ENCODE measurements at places on chromosomes 5 and 9. TPM values are rescaled to one million over a fixed set of nuclear protein-coding genes. Genes with fewer than 3 reads are reported as not detected.

Gene SLC25A2
- total RNA-seq, result not detected

GRCh38 chr5:175447571-175447970 is 3.6 kb upstream of the DRD1 start:
- no peak for DNase-seq

- DNase-seq, result no peak
Measured at GRCh38 chr5:134777366-134777765, 18.8 kb downstream of the DDX46 start.

GRCh38 chr5:173625673-173626504 is 9.4 kb upstream of the BOD1 start:
- DNase-seq, result no peak

DNA sequence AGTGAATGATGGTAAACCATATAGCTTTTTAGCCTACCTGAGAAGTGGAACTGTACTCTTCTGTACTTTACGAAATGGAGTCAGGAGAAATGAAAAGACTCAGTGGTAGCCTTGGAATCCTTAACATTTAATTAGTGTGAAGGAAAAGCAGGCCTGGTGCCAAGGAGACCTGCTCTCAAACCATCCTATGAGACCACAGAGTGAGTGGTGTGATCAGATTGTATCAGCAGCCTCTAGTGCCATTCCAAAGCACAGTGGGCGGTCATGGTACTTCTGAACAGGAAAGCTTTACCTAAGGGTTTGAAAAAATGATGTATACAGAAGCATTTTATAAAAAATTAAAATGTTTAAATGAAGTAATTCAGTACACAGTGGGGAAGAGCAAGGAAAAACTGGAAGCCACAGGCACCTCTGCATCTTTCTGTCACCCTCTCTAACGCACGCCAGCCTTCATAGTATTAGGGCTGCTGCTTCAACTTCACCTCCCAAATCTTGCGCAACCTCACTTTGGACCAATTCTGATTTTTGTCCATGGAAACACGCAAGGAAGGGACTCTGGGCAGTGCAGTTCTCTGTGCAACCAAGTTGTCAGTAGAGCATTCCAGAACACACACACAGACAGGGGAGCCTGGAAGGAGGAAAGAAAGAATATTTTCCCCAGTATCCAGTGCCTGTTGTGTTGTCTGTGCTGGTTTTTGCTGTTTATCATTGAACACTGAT is 203.7 kb downstream of the SH3GL2 start:
- DNase-seq, result no peak

DNA sequence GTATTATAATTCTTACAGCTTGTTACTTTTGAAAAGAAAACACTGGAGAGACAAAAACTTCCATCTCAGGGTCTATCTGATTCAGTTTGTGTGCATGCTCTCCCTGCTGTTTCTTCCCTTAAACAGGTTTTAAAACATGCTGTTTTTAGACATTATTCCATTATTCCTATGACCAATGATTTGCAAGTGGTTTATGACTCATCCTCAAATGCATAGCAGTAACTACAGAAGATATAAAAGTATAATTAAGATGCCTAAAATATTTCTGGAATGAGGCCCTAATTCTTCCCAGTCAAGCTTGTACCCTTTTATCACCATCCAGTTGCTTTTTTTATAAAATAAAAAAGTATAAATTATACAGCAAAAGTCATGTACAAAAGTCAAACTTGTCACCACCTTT is 3.7 kb downstream of the DTWD2 start:
- no peak for DNase-seq
